Fibroblast of skin of left biceps (primary cell): ENCODE measurements at places on chromosomes 4 and X.
A peak's percentile ranks its signal among the peaks of the same experiment; 100 is the strongest.

- no peak for DNase-seq
These were observed 19.0 kb downstream of the SMS start for GRCh38 chrX:21959362-21960051.

DNA sequence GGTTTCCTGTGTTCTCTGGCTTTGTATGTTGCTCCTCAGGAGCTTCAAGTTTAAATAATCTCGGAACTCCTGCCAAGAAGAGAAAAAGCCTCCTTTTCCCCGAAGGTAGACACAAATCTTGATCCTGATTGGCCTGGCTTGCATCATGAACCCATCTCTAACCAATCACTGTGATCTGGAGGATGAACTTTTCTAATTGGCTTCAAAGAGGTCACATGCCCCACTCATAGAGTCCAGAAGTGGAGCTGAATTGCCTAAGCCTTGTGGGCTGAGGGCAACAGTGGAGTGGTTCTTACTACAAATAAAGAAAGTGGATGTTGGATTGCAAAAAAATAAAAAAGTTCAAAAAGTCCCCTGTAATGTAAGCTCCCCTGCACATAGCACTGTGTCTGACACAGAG, 245.9 kb downstream of the MID1IP1 start:
- no peak for DNase-seq

DNA sequence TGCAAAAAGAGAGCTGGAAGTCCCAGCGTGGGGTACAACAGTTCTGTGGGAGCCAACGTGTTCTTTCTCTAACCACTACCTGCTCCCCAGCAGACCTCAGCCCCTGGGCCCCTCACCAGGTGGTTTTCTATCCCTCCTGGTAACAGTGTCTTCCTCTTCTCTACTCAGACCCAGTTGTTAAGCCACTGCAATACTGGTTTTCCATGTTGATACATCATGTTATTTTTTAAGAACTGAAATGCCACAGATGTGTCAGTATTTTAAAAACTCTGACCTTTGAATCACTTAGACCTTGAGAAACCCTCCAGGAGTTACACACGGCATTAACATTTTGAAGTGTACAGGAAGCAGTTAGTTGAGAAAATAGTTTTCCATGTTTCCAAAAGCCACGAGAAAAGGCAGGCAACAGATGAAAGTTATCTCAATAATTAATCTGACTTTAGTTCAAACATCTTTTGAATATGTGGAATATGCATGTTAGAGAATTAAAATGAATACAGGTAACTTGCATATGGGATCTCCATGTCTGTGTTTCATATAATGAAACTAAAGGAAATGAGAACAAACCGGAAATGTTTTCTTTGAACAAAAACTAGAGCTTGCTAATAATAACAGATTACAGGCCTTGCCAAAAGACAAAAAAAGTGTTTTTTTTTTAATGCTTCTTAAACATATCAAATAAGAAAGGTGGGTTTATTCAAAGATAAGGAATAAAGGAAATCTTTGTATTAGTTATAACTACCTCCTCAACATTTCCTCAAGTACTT, 108.8 kb downstream of the ZNF827 start:
- DNase-seq, result no peak

DNA sequence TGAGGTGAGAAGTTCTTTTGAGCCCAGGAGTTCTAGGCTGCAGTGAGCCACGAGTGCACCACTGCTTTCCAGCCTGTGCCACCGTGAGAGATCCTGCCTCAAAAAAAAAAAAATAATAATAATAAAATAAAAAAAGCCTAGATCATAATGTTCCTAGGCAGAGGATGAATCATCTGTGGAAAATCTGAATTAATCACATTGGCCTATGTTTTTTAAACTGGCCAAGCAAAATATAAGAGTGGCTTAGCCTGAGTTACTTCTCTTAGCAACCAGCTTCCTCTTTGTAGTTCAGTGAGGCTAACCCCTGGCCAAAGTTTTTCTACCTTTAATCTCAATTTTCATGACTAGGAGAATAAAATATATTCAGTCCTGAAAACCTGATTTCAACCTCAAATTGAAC, 614.6 kb downstream of the PPP4R3C start:
- no peak for DNase-seq

DNA sequence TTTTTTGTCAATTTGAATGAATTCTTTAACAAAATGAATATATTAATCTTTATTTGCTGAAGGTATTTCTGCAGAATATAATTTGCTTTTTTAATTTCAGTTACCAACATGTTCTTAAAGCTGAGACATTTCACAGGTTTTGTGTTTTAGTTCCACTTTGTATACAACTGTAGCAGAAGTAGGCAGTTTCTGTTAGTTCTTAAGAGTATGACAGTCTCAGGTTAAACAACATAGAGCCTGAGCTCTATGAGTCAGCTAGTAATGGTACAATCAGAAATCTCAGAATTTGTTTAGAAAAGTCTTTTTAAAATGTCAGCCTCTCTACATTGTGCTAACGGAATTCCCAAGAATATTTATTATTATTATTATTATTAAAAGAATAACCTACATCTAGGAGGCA, 50.4 kb downstream of the GSTCD start:
- DNase-seq, result no peak

DNA sequence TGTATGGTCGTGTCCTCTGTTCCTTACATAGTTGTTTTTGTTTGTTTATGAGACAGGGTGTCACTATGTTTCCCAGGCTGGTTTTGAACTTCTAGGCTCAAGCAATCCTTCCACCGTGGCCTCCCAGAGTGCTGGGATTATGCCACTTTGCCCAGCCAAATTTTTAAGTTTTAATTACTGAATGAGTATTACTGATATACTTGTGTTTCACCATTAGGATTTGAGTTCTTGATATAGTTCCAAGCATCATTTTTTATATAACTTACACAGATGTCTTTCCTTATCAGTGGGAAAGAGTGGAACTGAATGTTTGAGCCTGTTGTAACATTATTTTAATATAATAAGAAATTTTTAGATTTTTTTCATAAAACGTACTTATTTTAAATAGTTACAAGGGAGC, 20.4 kb downstream of the TMEM165 start:
- no peak for DNase-seq

DNA sequence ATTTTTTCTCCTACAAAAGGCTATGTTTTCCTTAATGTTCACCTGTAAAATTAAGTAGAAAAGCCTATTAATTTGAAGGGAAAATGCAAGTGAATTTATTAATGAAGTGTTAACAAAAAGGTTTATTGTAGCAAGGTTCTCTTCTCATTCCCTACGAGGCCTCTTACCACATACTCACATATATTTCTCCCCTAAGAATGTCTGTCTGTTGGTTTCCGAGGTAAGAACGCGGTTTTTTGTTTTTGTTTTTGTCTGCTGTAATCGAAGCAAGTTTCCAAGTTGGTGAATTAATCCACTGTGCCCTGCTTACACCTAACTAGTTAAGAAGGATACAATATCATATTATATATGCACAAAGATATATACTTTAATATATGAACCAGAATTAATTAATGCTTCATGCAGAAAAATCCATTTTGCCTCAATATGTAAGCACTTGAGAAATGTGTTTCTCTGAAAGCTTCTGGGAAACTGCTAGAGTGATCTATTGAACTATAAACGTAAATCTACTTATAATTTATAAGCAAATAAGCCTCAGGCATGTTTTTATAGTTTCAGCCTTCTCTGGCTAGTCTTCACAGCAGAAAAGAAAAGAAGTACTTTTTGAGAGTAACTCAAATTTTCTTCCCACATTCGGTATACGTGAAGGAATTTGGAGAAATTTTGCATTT, 120.8 kb downstream of the EGF start:
- no peak for DNase-seq

GRCh38 chr4:2592572-2592971, 56.1 kb downstream of the FAM193A start:
- DNase-seq, result no peak

GRCh38 chr4:99965674-99966350, 15.7 kb upstream of the H2AZ1 start:
- no peak for DNase-seq

GRCh38 chr4:51998837-51999236, 21.3 kb downstream of the LRRC66 start:
- no peak for DNase-seq

DNA sequence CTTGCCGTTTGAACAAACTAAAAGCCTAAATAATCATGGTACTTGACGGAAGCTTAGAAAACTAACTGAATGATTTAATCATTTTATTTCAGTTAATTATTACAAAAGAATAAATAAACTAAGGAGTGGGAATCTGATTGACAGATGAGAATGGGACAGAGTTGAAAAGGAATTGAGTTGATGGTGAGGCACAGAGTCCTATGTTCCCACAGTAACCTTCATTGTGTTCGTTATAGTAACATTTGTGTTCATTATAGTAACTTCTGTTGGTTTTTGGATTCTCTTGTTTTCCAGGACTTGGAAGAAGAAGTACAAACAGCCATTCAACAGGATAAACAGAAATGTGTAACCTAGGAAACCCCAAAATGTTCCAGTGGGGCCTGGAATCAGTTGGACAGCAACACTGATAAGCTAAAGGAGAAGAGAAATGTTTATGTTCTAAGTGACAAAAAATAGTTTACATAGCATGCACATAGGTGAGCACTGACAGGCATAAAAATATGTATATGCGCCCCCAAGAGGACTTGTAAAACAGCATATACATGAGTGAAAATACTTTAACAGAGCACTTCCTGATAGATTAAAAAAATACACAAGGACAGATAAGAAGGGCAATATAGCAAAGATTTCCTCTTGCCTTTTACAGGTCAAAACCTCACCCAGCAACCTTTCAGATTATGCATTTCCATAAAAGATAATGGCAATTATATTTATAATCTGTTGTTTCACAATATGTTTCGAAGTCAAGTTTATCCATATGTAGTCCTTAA, 218.6 kb upstream of the HTR2C start:
- no peak for DNase-seq

- no peak for DNase-seq
These were observed 78.1 kb downstream of the ARSF start for GRCh38 chrX:3119376-3119775.

- DNase-seq, result no peak
These were observed 2341.6 kb downstream of the PCDH7 start for GRCh38 chr4:33061727-33062126.

- DNase-seq, result no peak
These were observed 27.6 kb downstream of the NUDT6 start for GRCh38 chr4:122894827-122895226.

DNA sequence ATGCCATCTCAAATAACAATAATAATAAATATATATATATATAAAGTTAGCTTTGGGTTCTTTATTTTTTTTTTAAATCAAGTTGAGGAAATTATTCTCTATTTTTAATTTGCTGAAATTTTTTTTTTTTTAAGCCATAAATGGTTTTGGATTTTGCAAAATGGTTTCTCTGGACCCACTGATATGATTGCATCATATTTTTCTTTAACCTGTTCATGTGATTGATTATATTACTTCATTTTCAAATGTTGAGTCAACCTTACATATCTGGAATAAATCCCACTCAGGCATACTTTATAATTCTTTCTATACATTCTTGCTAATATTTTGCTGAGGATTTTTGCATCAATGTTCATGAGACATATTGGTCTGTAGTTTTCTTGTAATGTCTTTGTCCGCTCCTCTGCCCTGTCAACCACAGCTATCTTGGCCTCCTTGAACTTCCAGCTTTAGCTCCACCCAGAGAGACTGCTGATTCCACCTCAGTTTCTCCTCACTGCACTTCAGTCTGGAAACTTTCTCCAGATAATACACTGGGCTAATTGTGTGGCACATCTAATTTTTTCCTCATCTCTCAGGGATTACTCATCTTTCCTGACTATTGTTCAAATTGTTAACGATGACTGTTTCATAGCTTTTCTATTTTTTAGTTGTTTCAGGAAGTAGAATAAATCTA, 160.9 kb upstream of the GIMD1 start:
- DNase-seq, result peak; percentile 28

- no peak for DNase-seq
These were observed 1.6 kb upstream of the NAT8L start for GRCh38 chr4:2057382-2058065.

- no peak for DNase-seq
These were observed 39.7 kb downstream of the VSIG4 start for GRCh38 chrX:66000178-66000577.

GRCh38 chr4:53908661-53909078, 155.7 kb downstream of the CHIC2 start:
- DNase-seq, result peak; percentile 89
